ENCODE measurements at places on chromosomes 5 and 9.

DNA sequence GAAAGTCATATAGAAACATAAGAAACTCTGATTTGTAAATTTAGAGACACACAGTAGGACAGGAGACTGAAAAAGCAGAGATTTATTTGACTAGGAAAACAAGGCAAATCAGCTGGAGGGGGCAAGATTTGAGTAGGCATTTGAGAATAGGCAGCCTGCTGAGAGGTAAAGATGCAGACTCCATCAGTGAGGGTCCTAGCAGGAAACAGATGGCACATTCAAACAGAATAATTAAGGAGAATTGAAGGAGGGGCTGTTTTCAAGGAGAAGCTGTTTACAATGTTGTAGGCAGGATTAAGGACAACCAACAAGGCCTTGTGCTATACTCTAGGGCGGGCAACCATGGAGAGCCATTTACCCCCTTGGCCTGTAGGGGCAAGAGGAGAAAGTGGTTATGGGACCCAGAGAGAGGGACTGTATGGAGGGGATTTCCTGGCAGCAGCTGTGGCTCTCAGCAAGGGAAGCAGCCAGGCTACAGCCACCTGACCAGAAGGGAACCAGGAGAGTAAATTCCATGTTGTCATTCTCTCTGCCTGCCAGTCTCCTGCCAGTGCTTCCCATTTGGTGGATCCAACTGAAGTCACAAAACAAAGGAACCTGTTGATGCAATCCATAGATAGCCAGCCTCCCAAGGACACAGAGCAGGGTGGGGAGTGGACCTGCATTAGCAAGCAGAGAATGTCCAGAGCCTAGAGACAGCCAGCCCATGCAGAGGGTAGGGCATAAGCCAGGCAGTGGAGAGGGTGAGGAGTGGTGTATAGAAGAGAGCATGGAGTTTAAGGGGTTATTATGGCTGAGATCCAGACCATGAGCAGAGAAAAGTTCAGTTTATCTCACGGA lies 38.2 kb downstream of the PAPPA start:
- no peak for ATAC-seq

DNA sequence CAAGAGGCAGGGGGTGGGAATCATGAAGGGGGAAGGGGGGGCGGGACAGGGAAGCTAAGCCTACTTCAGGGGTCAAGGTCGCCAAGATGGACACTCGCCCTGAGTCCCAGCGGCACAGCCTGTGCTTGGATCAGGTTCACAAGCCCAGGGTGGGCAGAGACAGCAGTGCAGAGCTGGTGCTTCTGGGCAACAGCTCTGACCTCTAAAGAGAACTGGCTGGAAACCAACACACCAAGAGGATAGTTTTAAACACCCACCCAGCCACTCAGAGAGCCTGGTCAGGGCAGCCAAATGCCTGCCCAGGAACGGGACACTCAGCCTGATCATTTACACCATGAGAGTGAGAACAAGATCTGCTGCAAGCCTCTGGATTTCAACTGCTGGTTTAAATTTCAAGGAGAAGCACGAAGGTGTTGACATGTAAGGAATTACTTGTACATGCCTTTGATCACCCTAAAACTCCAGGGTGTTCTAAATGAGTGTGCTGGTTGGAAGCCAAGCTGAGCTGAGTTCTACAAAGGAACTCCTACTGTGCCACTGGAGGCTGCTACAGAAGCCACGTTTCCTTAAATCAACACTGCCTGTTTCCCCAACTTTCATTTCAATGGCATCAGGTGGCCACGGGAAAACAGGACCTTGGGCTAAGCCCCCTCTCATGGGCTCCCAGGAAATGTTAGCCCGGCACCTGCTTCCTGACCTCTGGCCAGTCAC lies 91.5 kb downstream of the TTLL11 start:
- ATAC-seq: peak; percentile 70

DNA sequence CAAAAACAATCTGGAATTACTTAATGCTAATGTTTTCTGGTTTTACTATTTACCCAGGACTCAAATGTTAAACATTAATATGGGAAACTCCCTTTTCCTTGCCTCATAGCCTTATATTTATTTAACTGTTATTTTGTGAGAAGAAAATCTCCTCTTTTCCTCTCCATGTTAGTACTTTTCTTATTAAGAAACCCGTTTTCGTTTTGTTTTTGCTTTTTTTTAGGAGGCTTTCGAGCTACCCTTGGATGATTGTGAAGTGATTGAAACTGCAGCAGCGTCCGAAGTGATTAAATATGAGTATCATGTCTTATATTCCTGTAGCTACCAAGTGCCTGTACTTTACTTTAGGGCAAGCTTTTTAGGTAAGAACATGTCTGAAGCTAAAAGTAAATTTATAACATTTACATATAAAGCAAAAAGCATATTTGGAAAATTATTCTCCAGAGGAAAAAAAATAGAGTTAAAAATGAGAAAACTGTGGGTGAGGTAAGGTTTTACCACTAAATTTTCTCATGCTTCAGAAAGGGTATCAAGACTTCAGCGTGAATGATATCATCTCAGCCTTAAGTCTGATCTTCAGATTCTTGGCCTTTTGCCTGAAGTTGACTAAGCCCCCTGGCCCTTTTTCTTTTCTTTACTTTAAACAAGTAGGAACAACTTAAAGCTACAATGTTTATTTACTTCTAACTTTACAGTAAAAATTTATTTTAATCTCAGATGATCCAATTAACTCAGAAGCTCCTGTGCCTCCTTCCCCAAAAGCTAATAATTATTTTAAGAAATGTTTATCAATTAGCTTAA lies 113.8 kb downstream of the RPS23 start:
- no peak for ATAC-seq

- ATAC-seq: no peak
Measured at GRCh38 chr9:75418518-75418917, 330.2 kb downstream of the OSTF1 start.

GRCh38 chr5:93674138-93674537 lies 67.3 kb downstream of the POU5F2 start:
- no peak for ATAC-seq

- ATAC-seq: no peak
Measured at GRCh38 chr5:169751490-169751889, 114.4 kb downstream of the DOCK2 start.

DNA sequence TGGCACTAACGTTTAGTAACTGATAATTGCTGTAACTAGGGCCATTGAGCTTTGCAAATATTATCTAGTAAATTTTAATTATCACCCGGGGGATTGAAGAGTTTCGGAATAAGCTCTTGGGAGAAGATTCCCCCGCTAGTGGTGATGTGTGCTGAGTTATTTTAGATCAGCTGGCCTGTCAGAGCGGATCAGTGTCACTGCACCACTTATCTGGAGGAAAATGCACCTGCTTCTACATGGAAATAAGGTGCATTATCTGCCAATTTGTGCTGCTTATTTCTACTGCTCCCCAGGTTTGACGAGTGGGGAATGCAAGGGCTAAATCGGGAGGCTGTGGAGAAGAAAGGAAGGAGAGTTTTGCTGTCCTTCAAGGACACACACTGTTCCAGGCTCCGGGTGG lies 518.6 kb downstream of the TLE4 start:
- ATAC-seq: no peak

DNA sequence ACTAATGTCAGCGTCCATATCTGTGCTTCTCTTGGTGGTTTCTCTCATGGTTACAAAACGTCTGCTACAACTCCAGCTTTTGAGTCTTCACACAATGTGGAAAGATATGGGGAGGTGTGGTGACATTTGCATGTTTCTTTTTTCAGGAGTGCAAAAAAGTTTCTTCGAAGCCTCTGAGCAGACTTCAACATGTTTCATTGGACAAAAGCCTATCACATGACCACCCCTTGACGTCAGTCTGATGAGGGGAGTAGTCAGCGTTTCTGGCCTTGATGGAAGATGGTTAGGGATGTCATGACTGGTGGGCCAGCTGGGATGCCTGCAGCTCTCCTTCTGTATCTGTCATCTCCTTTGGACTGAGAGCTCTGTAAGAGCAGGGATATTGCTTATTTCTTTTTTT lies 61.4 kb downstream of the PTPDC1 start:
- no peak for ATAC-seq

GRCh38 chr9:68507130-68507805 lies 33.4 kb downstream of the TMEM252 start:
- ATAC-seq: peak; percentile 84

- no peak for ATAC-seq
Measured at GRCh38 chr5:32630867-32631491, 45.6 kb downstream of the SUB1 start.

- ATAC-seq: no peak
Measured at GRCh38 chr9:103193992-103194391, 198.9 kb downstream of the CYLC2 start.

DNA sequence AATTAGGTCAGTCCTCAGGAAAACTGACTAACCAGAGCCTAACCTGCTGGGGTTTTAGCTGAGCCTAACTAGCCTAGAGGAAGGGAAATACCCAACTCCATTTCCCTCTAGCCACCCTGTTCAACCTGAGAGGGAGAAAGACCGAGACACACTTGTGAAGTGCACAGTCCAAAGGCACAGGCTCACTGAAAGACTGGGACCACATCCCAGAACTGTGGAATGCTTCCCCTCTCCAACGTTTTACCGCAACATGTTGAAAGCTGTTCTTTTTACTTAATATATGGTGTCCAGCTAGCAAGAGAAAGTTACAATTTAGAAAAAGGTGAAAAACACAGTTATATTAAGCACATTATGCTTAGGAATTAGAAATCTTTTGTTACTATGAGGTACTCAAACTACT lies 76.8 kb upstream of the SIMC1 start:
- ATAC-seq: no peak

DNA sequence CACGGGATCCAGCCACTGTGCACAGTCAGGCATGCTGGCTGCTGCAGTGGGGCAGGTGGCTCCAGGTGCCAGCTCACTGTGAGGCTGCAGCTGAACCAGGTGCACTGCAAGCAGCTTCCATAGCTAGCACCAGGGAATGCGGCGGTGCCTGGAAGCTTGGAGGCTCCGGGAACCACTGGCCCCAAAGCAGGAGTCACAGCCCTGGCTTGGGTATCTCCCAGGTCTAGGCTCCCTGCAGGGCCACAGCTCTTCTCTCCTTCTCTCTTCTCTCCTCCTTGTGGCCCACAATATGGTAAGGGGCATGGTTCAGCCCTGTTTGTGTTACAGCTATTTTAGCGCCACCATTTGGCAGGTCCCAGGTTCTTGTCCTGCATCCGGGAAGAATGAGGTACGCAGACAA lies 6.7 kb upstream of the MTMR12 start:
- ATAC-seq: no peak

GRCh38 chr5:171681061-171681460 lies 104.6 kb upstream of the SMIM23 start:
- no peak for ATAC-seq

GRCh38 chr5:103573411-103573810 lies 10.8 kb upstream of the NUDT12 start:
- ATAC-seq: no peak

DNA sequence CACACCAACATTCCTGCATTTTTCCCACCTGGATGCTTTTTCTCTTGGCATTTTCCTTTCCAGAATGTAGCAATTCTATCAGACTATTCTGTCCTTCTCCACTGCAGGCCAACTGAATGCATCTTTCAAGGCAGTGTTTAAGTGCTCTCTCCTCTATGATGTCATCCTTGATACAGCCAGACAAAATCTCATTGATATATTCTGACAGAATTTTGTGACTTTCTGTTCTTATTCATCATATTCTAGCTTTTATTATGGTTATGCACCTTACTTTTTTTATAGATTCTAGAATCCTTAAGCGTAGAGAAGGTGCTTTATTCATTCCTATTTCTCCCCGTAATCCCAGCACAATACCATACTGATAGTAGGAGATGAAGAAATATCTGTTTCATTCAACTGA lies 355.5 kb upstream of the CCNH start:
- ATAC-seq: no peak

- ATAC-seq: no peak
Measured at GRCh38 chr9:35828716-35829083, at the start of gene FAM221B. FAM221B (minus strand) TSS chr9:35828732; CDS start chr9:35826161, 2,571 bp downstream.

GRCh38 chr5:62499756-62500155 lies 78.9 kb upstream of the LRRC70 start:
- ATAC-seq: no peak

DNA sequence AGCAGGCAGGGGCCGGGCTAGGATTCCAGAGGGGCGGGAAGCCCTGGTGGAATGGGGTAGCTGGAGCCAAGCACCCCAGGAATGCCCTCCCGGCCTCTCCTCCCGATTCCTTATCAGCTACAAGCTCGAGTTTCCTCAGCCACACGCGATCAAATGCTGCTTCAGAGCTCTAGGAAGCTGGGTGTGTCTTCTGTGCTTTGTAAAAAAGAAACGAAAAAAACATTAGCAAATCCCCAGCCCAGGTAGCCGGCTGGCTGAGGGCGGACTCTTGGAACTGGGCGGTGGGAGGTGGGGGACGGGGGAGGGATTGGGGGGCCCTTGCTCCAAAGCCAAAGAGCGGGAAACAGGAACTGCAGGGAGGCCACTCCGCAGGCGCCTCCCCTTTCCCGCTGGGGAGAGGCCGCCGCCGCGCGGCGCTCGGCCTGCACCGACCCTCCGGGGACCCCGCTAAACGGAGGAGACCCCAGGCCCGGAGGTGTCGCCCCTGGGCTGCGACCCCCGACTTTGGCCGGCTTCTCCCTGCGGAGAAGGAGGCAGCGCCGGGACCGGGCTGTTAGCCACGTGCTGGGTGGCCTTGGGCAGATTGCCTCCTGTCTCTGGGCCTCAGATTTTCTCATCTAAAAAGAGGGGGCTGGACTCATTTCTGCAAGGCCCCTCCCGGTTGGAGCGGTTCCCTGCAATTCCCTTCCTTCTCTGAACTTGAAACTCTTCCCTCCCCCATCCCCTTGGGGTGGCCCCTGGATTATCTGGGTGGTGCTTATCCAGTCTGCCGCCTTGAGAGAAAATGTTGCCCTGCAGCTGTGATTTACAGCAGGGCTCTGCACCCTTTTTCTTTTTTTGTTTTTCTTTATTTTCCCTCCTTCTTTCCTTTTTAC lies 40.9 kb upstream of the FABP6 start:
- peak; percentile 69 for ATAC-seq

- ATAC-seq: no peak
Measured at GRCh38 chr5:116947691-116948528, 373.3 kb upstream of the SEMA6A start.

DNA sequence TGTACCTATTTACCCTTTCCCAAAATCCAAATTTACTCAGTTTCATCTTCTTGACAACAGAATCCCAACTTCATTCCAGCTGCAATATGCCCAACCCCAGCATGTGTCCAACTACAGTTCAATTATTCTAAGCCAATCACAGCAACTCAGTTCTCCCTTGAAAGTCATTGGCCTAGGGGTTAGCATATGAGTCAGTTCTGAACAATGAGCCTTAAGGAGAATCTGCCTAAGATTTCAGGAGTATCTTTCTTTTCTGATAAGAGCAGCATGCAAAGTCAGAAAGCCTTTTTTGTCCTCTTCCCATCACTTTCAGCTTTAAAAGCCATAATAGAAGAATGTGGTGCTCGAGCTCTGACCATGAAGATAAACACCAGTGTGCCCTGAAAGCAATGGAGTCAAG lies 44.4 kb upstream of the RASGRF2 start:
- no peak for ATAC-seq

- no peak for ATAC-seq
Measured at GRCh38 chr5:76391014-76391413, 12.1 kb upstream of the IQGAP2 start.

DNA sequence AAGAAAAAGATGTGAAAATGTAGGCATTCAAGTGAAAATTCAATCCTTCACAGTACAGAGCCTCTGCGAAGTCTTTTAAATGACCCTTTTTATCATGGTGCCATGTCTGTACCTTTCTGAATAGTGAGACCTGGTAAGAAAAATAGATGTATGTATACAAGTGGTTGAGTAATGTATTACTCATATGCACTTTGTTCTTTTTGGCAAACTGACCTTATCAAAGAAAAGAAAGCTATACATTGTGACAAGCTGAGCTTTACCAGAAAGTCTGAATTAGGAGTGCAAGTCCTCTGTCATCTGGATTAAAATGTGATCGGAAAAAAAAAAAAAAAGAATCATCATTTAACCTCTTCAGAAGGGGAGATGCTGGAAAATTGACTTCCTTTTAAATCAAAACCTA lies 356.4 kb upstream of the CCNH start:
- ATAC-seq: no peak
